ENCODE measurements at places on chromosomes 4 and X. TPM values are rescaled to one million over a fixed set of nuclear protein-coding genes. Genes with fewer than 3 reads are reported as not detected.

- DNase-seq = no peak
Observed at GRCh38 chrX:8179656-8180055, 8.6 kb upstream of the VCX2 start.

DNA sequence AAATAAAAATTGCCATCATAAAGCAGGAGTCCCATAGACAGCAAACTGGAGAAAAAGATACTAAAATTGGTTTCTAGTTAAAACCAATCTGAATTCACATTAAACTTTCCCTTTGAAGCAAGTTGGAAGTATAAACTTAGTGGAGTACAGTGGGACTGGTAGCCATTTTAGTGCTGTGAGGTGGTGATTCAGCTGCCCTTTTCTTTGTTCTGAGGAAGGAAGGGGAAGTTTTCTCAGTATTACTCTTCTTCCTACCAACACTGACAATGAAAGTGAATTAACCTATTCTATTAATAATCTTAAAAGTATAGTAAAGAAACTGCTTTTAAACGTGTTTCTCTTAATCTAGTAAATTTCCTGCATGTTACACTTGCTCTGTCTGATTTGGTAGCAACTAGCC, 36.7 kb downstream of the SLC9A6 start:
- no peak for DNase-seq

DNA sequence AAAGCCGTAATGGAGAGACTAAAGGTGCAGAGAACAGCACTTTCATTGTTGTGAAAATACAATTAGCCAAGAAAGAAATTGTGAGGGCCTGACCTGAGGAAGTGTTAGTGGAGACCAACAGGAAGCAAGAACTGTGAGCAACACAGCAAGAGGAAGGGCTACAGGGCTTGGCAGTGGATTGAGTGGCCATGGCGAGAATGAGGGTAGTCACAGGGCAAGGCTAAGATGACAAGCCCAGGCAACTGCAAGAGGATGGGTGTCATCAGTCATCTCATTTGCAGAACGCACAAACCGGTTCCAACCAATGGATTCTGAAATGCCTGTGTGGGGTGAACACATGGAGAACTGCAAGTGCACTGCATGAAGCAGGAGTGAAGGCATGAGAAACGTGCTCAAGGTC, 3.6 kb downstream of the SLC10A6 start:
- DNase-seq = no peak

- no peak for DNase-seq
Observed at GRCh38 chrX:2334237-2334636, 166.5 kb downstream of the DHRSX start.

- peak; percentile 81 for DNase-seq
Observed at GRCh38 chrX:107712231-107713202, 63.1 kb downstream of the TSC22D3 start.

TMPRSS11F gene
- not detected for total RNA-seq
